ENCODE measurements at places on chromosomes 12 and 14. TPM values are rescaled to one million over a fixed set of nuclear protein-coding genes. Genes with fewer than 3 reads are reported as not detected.

VWF gene
- total RNA-seq: 0.13 TPM

GRCh38 chr12:6056406-6057240 lies 67.8 kb downstream of the VWF start:
- DNase-seq: peak; percentile 63

MYL2 gene
- not detected for total RNA-seq

GRCh38 chr14:55731881-55732498 lies 152.0 kb downstream of the KTN1 start:
- DNase-seq: peak; percentile 72

SRRM4 gene
- not detected for total RNA-seq

DNA sequence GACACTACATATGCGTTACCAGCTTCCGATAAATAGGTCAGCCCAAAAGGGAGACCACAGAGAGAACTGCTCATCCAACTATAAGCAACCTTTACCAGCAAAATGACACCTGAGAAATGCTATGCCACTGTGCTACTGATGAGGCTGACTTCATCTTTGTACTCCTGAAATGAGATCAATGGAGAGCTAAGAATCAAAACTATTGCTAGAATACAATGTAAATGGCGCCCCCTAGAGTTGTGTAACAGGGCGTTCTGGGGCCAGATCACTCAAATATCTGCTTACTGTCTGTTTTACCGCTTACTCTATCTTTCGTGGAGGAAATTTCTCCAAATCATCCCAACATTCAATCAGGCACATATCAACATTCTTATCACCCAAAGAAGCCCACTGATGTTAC lies 4.6 kb downstream of the ZNF384 start:
- peak; percentile 78 for DNase-seq

GRCh38 chr14:28057359-28058296 lies 709.0 kb upstream of the FOXG1 start:
- DNase-seq: no peak

DNA sequence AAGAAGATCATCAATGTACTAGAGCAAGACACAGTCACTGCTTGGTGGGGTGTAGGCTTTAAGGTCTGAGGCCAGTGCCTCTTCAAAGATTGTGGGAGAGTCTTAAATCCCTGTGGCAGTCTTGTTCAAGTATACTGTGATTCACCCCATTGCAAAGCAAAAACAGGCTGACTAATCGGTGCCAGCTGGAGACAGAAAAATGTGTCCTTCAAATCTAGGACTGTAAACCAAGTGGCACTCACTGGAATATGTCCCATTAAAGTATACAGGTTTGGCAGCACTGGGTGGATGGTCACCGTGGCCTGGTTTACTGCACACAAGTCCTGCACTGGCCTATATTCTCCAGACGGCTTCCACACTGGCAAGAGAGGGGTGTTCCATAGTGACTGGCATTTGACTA lies 1315.3 kb downstream of the TMEM121 start:
- DNase-seq: no peak

DNA sequence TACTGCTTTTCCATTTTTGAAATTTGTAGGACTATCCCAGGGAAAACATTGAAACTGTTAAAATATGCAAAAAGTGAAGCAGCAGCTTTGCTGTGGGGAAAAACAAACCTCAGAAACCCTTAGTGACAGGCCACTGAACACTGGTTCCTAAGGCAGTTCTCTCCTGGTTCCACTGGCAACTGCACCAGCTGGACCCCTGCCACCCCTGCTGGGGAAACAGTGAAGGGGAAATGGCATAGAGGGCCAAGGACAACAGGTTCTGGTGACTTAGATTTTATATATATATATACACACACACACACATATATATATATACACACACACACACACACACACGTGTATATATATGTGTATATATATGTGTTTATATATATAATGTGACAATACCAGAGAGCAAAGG lies 16.2 kb upstream of the KRT7 start:
- no peak for DNase-seq

- DNase-seq: no peak
These were observed 42.5 kb upstream of the MYBPC1 start for GRCh38 chr12:101552277-101552676.

ZNF140 gene
- total RNA-seq: 12.3 TPM

All from activated CD8-positive, alpha-beta T cell treated with anti-CD3 and anti-CD28 coated beads for 36 hours (primary cell).